Effector CD4-positive, alpha-beta T cell (primary cell): ENCODE measurements at places on chromosomes 2 and 18.

DNA sequence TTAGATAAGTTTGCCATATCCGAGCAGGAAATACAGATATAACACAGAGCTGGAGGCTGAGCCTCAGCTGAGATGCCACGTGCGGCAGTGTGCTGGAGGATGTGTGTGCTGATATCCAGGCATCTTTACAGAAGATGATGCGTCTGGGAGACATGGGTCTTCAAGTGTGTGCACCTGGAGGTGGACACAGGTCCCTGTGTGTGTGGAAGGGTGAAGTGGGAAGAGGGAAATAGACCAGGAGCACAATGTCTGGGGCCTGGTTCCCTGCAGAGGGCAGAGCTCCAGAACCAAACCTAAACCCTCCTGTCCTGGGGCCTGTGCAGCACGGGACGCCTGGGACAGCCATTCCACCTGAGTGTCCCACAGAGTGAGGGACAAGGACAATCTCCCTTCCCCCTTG, 180.3 kb upstream of the RAB12 start:
- no peak for DNase-seq

GRCh38 chr18:55448420-55448819, 139.6 kb downstream of the TCF4 start:
- no peak for DNase-seq

DNA sequence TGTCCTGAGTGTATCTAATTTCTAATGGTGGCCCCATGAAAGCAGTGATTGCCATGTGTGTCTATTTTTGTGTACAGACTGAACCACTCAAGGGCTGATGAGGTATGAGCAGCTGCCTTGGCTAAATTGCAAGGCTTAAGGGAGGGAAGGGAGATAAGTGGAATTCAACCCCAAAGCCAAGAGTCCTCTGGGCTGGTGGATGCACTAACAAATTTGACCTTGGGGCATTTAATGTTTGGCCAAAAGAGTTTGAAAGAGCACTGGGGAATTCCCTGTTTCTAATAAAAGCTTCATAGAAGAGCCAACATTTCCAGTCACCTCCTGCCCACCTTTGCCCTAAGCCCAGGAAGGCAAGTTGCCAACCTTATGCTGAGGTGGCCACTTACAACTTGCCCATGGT, 172.1 kb downstream of the SETBP1 start:
- no peak for DNase-seq

GRCh38 chr2:11539317-11540147, 5.7 kb downstream of the GREB1 start:
- DNase-seq, result no peak

DNA sequence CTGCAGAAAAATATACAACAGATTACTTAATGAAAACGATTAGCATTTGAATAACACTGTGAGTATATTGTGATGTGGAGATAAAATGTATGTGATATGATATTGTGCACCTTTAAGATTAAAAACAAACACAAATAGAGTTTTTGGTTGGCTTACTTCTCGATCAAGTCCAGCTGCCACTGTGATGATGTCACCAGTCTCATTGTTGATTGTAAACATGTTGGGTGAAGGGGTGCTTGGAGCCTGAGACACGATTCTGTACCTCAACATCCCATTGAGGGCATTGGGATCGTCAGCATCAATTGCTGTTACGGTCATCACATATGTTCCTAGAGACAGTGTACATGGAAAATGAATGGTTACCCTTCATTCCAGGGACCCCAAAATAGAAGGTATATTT, 174.1 kb downstream of the CDH2 start:
- no peak for DNase-seq

- DNase-seq, result no peak
Measured at GRCh38 chr2:227025510-227025909, 138.5 kb downstream of the COL4A4 start.

GRCh38 chr2:191152482-191153240, 1.9 kb upstream of the STAT4 start:
- DNase-seq, result no peak
